ENCODE measurements at places on chromosomes 13 and 19. TPM values are rescaled to one million over a fixed set of nuclear protein-coding genes. Genes with fewer than 3 reads are reported as not detected.

Gene SOX1
- not detected for total RNA-seq

Gene LSR
- 1.4 TPM for total RNA-seq

Gene C13orf46
- total RNA-seq: under 0.01 TPM

Gene TMEM255B
- total RNA-seq: not detected

Gene UNC13A
- total RNA-seq: 0.08 TPM

Gene FAM83E
- 0.26 TPM for total RNA-seq

Gene ZNF253
- 3.9 TPM for total RNA-seq

Gene C19orf38
- 2.6 TPM for total RNA-seq

Gene TLE2
- 3.9 TPM for total RNA-seq

Gene PEX11G
- total RNA-seq: 4.2 TPM

Gene IRGC
- total RNA-seq: not detected

Gene ZNF223
- total RNA-seq: 4.8 TPM

Gene MAG
- total RNA-seq: 0.26 TPM

Gene SLITRK5
- 2.8 TPM for total RNA-seq

Gene PCP2
- total RNA-seq: not detected

Gene NTN5
- 0.72 TPM for total RNA-seq

Gene DKKL1
- 2.1 TPM for total RNA-seq

Gene WTIP
- 24.3 TPM for total RNA-seq

Gene UQCR11
- total RNA-seq: 107 TPM
